Aortic smooth muscle cell (primary cell): ENCODE measurements at places on chromosomes 5 and 9. TPM values are rescaled to one million over a fixed set of nuclear protein-coding genes. Genes with fewer than 3 reads are reported as not detected.

The DPYSL3 gene
- 108 and 118 TPM in 2 replicates for total RNA-seq

The ACTBL2 gene
- 0.06 TPM in 1 of 2 replicates, not detected in the other for total RNA-seq

The GLRA1 gene
- total RNA-seq: not detected in 2 replicates

The WDR31 gene
- 2.1 and 2.9 TPM in 2 replicates for total RNA-seq

The TAF7 gene
- total RNA-seq: 81.0 and 83.9 TPM in 2 replicates

The FGF10 gene
- 0.19 and 3.0 TPM in 2 replicates for total RNA-seq

The DOCK2 gene
- 0.13 and 0.31 TPM in 2 replicates for total RNA-seq

The PCDHB8 gene
- total RNA-seq: 0.62 and 1.1 TPM in 2 replicates
